ENCODE measurements at places on chromosomes 12 and 14.

DNA sequence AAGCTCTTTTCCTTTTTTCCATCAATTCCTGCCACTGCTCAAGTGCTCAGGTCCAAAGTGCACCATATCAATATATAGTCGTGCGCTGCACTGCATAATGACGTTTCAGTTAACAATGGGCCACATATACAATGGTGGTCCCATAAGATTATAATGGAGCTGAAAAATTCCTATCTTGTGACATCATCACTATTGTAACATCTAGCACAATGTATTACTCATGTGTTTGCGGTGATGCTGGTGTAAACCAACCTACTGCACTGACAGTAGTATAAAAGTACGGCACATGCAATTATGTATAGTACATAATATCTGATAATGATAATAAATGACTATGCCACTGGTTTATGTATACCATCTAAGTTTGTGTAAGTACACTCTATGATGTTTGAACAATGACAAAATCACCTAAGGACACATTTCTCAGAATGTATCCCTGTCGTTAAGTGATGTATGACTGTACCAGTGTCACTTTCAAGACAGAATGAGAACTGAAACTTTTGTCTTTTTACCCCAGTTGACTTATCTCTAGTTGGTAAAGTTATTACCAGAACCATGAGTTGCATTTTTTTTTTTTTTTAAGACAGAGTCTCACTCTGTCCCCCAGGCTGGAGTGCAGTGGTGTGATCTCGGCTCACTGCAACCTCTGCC is 53.7 kb upstream of the INSM2 start:
- DNase-seq, result no peak

GRCh38 chr12:95802482-95803270 is 12.1 kb upstream of the NTN4 start:
- no peak for DNase-seq

- no peak for DNase-seq
Observed at GRCh38 chr14:50820786-50821509, 10.0 kb downstream of the NIN start.

- DNase-seq, result no peak
Observed at GRCh38 chr12:1797011-1797901, 23.1 kb upstream of the LRTM2 start.

- no peak for DNase-seq
Observed at GRCh38 chr12:58804749-58805148, 115.6 kb downstream of the LRIG3 start.

GRCh38 chr12:12654691-12655460 is 41.1 kb downstream of the GPR19 start:
- DNase-seq, result no peak

- DNase-seq, result no peak
Observed at GRCh38 chr14:96792591-96792990, 4.6 kb upstream of the VRK1 start.

DNA sequence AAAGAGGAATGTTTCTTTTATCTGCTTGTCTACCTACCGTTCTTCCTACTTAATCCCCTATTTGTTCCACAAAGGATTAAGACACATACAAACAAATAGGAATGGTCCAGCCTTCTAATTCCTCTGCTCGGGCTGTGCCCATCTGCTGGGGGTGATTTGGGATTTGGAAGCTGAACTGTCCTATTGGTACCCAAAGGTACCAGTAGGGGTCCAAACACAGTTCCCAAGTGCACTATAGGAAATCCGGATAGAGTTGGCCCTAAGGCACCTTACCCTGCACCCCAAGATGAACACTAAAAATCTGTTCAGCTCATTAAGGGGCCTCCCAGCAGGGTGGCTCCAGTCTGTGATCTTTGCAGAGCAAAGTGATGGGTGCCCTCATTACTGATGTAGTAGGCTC is 566.9 kb downstream of the NRXN3 start:
- no peak for DNase-seq

- no peak for DNase-seq
Observed at GRCh38 chr12:117498880-117499279, 137.5 kb upstream of the NOS1 start.

DNA sequence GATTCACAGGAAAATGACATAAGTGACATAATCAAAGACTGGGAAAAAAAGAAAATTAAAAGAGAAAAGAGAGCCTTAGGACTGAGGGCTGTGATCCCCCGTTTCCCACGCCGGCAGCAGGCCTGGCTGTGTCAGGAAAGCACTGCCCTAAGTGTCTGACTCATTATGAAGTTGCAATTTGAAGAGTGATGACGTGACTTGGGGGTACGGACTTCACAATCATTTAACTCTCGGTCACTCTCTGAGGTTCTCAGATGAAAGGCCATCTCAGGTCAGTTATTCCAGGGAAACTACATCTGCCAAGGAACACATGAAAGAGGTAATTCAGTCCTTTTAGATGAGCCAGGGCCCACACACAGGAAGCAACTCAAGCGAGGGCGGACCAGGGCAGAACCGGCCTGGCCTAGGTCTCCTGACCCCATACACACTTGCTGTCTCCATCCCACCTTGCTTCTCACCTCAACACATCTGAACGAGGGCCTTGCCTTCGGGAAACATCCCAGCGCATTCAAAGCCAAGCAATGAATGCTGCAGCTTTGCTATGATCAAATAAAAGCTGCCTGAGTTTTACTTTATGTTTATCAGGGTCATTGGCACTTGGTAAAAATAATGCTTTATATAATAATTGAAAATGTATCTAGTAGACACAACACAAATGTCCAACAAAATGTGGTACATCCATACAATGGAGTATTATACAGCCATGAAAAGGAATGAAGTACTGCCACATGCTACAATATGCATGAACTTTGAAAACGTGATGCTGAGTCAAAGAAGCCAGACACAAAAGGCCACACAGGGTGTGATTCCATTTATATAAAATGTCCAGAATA is 2.7 kb downstream of the SSH1 start:
- no peak for DNase-seq

- DNase-seq, result no peak
Observed at GRCh38 chr12:10197879-10198278, 14.8 kb upstream of the GABARAPL1 start.
